ENCODE measurements at places on chromosomes 11 and 22.
A peak's percentile ranks its signal among the peaks of the same experiment; 100 is the strongest.

GRCh38 chr11:76984743-76985142 is 49.5 kb upstream of the B3GNT6 start:
- DNase-seq: no peak

- DNase-seq: no peak
Observed at GRCh38 chr11:36598051-36598450, at the start of gene RAG2. RAG2 (minus strand) TSS chr11:36598236; CDS start chr11:36594168, 4,068 bp downstream.

GRCh38 chr22:19182472-19183157 is 4.1 kb upstream of the SLC25A1 start:
- DNase-seq: no peak

- DNase-seq: no peak
Observed at GRCh38 chr22:23033116-23033905, 37.0 kb upstream of the GNAZ start.

GRCh38 chr11:19525276-19525675 is 187.4 kb upstream of the NAV2 start:
- DNase-seq: no peak

DNA sequence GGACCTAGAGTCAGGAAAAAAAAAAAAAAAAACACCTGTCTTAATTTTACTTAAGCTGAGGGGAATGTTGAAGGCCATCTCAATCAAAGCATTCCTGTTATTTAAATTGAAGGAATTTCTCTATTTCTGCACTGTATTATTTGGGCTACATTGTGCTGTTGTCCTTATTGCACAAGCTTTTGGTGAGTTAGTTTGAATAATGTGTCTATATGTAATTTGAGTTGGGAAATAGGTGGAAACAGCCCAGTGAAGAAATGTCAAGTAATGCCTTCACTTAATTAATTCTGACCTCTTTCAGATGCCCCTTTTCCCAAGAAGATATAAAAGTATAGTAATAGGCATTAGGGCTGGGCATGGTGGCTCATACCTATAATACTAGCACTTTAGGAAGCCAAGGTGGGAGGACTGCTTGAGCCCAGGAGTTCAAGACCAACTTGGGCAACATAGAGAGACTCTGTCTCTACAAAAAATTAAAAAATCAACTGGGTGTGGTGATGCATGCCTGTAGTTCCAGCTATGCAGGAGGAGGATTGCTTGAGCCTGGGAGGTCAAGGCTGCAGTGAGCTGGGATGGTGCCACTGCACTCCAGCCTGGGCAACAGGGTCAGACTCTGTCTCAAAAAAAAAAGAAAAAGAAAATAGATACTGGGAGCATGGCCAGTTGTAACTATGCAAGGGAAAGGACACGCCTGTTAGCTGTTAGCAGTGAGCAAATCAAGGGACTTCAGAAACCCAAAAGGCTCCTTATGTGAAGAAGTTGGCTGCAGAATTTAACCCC is 34.9 kb downstream of the OR10A6 start:
- DNase-seq: no peak

DNA sequence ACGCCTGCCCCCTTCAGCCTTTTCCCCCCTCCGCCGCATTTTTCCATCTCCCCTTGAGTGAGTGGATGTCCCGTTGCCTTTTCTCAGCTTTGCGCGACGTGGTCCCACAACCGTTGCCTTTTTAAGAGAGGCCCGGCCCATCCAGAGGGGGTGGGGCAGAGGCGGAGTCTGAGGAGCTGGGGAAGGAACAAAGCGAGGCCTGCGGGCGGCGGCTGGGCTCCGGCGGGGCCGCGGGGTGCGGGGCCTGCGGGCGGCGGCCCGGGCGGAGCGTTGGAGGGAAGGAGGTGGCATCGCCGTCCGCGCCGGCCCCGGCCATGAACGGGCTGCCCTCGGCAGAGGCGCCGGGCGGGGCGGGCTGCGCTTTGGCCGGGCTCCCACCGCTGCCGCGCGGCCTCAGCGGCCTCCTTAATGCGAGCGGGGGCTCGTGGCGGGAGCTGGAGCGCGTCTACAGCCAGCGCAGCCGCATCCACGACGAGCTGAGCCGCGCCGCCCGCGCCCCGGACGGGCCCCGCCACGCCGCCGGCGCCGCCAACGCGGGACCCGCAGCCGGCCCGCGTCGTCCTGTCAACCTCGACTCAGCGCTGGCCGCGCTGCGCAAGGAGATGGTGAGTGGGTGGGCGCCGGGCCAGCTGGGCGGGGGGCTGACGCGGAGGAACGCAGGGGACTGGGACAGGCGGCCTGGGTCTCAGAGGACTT is at the start of gene FAM89B:
FAM89B (plus strand) TSS at position 183 of the 696 bp plus-strand sequence; CDS start at position 315, 132 bp downstream.
- DNase-seq: peak; percentile 77

DNA sequence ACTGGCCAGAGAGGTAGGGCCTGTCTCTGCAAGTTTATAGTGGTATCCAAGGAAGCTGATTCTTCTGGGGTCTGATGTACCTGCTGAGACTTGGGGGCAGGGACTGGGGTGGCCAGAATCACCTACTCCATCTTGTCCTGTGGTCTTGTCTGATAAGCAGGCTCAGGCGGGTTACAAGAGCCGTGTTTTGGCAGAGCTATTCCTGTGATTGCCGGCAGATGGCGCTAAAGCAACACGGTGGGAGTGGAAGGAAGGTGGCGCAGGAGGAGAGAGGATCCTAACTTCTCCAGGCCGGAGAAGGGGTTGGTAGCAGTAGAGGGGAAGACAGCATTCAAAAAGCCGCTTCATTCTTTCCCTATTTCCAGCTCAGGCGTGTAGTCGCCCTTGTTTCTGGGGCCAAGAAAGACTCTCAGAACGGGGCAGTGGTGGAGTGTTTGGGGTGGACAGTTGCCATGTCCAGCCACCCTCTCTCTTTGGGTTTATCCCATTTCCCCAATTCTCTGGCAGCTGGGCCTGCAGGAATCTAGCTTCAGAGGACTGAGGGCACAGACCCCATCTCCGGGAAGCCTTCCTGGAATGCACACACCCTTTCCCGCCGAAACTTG is 15.1 kb downstream of the CHRM1 start:
- peak; percentile 64 for DNase-seq

- DNase-seq: no peak
Observed at GRCh38 chr22:37509059-37509860, 10.0 kb downstream of the CARD10 start.

DNA sequence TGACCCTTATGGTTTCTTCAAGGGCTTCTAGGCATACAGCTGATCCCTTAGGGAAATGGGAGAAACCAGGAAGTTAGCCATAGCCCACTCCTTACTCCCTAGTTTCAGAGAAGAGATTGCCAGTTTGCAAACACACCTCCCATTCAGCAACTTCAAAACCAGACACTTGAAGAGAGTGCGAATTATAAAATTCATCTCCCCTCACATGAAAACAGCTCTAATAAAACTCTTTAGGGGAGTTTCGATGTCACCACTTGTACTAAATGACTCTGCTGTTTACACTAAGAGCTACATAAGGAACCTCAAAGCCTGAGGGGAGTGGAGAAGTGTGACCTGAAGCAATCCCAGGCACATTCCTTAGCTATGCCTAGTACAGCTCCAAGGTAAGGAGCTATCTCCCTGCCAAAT is 8.3 kb downstream of the LGR4 start:
- no peak for DNase-seq

GRCh38 chr22:35514366-35514765 is 26.3 kb upstream of the RASD2 start:
- no peak for DNase-seq
